ENCODE measurements at places on chromosomes 2 and 18.

- DNase-seq: no peak
Measured at GRCh38 chr2:219507581-219508443, 6.5 kb upstream of the ASIC4 start.

DNA sequence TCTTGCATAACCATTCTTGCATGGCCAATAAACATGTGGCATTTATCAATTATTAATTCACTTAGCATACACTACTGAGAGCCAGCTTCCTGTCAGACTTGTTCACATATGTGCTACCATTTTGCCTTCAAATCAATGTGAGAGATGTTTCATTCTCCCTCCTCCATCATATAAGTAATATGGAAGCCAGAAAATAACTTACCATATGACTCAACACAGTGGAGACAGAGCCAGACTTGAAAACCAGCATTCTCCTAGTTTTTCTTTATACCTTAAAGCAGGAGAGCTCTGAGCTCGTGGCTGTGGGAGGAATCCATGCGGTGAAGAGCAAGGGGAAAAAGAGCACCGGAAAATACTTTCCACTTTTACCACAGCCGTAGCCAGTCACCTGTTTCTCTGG is 215.0 kb upstream of the LRATD1 start:
- no peak for DNase-seq

- DNase-seq: no peak
Measured at GRCh38 chr2:81324046-81324445, 1019.5 kb upstream of the LRRTM1 start.

DNA sequence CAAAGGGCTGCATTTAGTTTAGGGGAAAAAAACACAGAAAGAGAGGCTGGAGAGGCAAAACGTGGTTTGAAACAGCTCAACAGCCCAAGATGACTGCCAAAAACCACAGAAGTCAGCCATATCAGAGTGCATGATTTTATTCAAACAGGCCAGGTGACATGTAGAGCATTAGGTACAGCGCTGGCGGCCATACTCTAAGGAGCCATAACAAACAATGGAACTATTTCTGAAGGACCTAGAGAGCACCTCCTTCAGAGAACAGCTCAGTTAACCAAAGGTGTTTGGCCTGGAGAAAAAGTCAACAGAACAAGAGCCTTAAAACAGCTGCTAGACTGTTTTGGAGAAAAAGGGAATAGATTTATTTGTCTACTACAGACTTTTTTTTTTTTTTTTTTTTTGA is 2.6 kb downstream of the THADA start:
- no peak for DNase-seq

DNA sequence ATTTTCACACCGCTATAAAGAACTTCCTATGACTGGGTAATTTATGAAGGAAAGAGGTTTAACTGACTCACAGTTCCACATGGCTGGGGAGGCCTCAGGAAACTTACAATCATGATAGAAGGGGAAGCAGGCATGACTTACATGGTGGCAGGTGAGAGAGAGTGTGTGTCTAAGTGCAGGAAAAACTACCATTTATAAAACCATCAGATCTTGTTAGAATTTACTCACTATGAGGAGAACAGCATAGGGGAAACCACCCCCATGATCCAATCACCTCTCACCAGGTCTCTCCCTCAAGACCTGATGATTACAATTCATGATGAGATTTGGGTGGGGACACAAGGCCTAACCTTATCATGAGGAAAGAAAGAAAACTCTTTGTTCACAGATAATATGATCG is 174.6 kb downstream of the SRBD1 start:
- no peak for DNase-seq

DNA sequence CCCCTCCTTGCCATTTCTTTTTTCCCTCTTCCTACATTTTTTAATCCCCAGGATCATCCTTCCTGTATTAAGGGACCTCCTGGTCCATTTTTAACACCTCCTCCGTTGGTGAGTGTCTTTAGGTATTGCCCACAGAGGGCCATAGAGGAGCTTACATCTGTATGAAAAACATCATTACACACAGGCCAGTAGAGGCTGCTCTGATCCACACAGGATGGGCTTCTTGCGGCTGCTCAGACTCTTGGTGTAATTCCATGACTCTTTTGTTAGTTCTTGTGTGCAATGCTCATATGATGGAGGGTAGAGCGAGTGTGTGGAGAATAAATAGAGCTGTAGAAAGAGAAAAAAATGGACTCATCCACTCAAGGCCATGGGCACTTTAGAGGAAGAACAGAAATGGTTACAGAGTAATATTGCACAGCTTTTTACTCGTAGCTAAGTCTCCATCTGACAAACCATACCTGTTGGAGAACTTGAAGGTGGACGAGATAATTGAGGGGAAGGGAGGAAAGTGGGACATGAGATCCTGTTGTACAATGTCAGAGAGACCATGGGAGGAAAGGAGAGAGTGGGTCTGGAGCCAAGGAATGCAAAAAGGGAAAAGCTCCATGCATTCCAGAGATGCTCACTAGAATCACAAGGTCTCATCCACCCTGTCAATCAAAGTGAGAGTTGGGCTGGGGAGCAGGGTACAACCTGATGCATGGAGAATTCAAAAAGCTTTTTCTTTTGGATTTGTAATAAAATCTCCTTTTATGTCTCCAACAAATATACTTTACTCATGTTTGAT is 129.7 kb upstream of the TNP1 start:
- no peak for DNase-seq

DNA sequence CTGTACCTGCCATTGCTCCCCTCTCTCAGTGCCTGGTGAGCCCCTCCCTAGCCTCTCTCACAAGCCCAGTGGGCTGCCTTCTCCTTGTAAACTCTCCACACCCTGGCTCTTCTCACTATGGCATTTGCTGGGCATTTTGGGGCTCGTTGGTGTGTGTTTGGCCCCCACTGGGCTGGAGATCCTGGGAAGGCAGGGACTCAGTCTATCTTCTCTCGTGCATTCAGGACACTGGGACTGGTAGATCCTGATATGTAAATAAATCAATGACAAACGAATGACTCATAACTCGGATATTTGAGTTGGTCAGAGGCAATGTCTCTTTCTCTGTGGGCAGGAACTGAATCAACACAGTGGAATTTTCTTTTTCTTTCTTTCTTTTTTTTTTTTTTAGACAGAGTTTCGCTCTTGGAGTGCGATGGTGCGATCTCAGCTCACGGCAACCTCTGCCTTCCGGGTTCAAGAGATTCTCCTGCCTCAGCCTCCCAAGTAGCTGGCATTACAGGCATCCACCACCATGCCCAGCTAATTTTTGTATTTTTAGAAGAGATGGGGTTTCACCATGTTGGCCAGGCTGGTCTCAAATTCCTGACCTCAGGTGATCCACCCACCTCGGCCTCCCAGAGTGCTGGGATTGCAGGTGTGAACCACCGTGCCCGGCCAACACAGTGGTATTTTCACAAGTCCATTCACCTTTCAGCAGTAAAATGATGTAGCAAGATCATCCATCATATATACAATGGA is 144.6 kb upstream of the SPRED2 start:
- no peak for DNase-seq

DNA sequence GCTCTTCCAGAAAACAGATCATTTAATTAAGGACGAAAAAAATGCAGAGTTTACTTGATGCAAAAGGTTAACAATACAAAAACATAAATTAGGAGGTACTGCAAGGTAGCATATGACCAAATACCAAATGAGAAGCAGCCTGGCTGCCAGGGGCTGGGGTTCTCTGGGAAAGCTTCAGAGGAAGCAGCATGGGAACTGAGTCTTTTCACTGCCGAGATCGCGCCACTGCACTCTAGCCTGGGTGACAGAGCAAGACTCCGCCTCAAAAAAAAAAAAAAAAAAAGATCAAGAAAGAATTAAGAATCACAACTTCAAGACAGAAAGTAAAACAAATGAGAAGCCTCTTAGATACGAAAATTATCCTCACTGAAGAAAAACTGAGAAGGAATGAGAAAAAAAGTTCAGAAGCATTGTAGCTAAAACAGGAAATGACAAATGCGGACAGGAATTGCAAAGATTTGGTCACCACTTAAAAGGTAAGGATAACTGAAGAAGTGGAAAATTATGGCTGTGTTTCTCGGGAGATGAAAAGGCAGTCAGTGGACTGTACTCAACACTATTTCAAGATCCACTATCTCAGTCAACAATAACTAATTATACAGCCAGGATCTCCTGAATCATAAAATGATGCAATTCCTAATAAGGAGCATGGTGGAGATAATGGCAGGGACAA is 4.3 kb downstream of the SEPTIN10 start:
- DNase-seq: no peak

GRCh38 chr2:16664809-16665747 is 556 bp downstream of the CYRIA start:
- DNase-seq: no peak

DNA sequence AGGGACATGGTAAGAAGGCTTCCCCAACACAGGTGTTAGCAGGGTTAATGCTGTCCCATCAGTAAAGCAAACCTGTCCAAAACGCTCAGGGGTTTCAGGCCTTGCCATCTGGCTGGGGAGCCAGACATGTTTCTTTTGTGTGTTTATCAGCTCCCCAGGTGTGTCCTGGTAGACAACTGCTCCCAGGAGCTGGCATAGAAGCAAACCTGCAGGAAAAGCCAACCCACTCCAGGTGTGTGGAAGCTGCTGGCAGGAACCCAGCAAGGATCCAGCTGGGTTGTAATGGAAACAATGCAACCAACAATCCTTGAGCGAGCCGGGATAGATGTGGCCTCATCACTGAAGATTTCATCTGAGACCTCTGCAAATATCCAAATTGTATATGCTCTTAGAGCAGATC is 123.1 kb downstream of the RAB3GAP1 start:
- no peak for DNase-seq

GRCh38 chr2:216872624-216873023 is 12.8 kb upstream of the TNP1 start:
- no peak for DNase-seq

DNA sequence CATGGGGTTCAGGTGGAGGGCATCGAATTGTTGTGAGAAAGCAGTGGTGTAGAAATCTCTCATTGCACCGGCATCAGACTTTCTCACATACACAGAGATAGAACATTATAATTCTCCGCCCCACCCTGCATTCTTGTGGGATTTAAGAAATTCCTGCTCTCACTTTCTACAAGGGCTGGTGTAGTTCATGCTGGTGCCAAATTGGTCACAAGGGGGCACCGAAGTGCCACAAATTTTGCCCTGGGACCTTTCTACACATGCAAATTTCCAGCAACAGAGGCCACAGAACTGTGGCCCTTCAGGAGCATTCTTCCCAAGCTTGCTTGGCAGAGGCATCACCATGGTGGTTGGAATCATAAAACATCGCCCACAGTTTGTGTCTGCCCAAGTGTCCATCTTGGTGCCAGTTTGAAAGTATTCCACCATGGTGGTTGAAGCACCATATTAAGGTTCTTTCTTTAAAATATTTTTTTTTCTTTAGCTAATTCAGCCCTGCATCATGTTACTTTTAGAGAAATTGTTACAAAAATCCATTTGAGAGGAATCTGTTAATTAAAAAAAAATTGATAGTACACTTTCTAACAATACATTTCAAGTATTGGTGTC is 521.2 kb upstream of the FANCL start:
- peak; percentile 46 for DNase-seq

GRCh38 chr18:10145546-10145945 is 231.7 kb downstream of the VAPA start:
- no peak for DNase-seq

- DNase-seq: no peak
Measured at GRCh38 chr2:21367421-21367820, 243.7 kb downstream of the TDRD15 start.

DNA sequence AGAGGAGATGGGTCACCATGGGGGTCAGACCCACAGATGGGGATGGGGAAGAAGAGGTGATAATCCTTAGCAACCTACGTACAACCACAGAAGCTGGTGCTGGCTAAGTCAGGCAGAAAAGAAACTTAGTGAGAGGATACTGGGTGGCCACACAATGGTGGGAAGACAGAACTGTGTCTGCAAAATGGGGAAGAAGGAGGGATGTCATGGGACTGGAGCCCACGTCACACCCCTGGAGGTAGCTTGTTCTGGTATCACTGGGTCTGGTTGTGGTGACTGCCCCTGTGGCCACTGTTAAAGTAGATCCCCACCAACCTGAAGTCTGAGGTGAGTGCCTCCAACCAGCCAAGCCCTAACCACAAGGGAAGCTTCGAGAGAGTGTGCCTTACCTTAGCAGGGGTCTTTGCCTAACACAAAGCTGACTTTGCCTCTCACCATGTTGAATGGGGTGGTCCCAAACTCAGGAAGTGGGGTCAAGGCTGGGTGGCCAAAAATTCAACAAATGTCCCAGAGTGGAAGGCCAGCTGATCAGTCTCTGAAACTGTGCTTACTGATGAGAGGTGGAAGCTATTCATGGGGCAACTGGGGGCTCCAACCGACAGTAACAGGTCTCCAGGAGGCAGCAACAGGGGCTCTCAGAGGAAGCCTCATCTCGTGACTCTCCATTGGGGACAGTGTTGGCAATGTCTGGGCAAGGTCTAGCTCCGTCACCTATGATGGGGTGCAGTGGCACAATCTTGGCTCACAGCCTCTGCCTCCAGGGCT is 64.8 kb upstream of the SLC1A4 start:
- no peak for DNase-seq

DNA sequence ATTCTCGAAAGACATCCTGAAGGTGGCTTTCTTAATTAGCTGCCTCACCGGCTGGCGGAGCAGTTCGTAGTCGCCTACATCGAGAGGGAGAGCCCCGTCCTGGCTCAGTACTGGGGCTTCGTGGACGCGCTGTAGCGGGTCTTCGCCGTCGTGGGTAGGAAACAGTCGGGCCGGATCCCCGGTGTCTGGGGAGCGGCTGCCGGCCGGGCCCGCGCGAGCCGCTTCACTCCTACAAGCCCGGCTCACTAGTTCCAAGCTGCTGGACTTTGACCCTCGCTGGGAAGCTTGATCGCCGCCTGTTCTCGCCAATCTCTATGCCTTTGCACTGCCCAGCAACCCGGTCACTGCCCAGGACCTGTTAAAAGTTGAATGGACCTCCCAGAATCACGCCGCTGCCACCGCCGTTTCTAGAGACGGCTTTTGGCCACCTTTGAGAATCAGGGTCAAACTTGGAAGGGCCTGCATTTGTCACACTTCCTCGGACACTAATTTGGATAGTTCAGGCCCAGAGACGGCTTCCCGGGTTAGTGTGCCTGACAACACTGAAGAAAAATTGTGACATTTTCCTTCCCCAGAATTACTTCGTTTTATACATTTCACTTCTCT is 41.4 kb upstream of the AKAIN1 start:
- peak; percentile 59 for DNase-seq

- no peak for DNase-seq
Measured at GRCh38 chr2:118633371-118634018, 214.0 kb downstream of the EN1 start.

GRCh38 chr2:212078103-212078502 is 460.5 kb downstream of the ERBB4 start:
- no peak for DNase-seq

GRCh38 chr2:145350011-145350410 is 830.1 kb upstream of the ZEB2 start:
- DNase-seq: no peak

DNA sequence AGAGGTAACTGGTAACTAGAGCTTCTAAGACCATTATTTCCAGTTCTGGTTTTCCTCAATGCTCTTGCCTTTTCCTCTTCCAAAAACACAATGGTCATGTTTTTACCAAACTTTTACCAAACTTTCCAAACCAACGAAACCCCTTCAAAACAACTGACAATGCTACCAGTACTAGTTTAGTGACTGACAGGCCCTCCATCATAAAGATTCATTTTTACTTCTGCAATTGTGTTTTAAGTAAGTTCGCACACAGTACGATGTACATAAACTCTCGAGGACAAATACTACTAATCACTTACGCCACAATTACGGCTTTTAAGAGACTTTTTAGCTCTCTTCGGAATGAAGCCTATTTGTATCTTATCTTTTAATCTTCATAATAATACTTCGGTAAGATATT is 900 bp downstream of the C18orf32 start:
- DNase-seq: no peak

All from stimulated activated CD8-positive, alpha-beta memory T cell treated with anti-CD3 and anti-CD28 coated beads, Interleukin-4, amount 100 ng/mL, for 48 hours (primary cell).